ENCODE measurements at places on chromosomes 4 and X.
A peak's percentile ranks its signal among the peaks of the same experiment; 100 is the strongest.

- DNase-seq = peak; percentile 79
These were observed 458.1 kb downstream of the STIM2 start for GRCh38 chr4:27318740-27319139.

- no peak for DNase-seq
These were observed 68.7 kb downstream of the PAK3 start for GRCh38 chrX:111164728-111165127.

- no peak for DNase-seq
These were observed 7.3 kb downstream of the TAB3 start for GRCh38 chrX:30881797-30882196.

DNA sequence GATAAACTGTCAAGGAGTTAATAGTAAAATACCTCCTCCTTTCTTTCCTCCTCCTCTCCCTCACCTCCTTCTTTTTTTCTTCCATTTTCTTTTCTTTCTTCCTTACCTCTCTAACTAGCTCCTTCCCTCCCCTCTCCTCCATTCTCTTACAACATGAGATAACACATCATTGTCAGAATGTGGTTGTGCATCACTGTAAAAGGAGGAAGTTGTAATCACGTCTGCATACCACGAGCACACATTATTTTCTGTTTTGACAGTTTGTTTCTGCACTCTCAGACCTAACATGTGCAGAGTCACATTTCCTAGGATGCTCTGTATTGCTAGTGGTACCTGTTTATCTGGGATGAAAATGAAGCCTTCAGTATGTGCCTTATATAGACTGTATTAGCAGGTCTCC is 9.1 kb downstream of the SLIT2 start:
- no peak for DNase-seq

- DNase-seq = no peak
These were observed 158.1 kb downstream of the ATP10D start for GRCh38 chr4:47642985-47643760.

GRCh38 chr4:157527954-157528353 is 307.4 kb downstream of the GRIA2 start:
- DNase-seq = no peak

- DNase-seq = no peak
These were observed 275.5 kb downstream of the PPARGC1A start for GRCh38 chr4:23614284-23614892.

DNA sequence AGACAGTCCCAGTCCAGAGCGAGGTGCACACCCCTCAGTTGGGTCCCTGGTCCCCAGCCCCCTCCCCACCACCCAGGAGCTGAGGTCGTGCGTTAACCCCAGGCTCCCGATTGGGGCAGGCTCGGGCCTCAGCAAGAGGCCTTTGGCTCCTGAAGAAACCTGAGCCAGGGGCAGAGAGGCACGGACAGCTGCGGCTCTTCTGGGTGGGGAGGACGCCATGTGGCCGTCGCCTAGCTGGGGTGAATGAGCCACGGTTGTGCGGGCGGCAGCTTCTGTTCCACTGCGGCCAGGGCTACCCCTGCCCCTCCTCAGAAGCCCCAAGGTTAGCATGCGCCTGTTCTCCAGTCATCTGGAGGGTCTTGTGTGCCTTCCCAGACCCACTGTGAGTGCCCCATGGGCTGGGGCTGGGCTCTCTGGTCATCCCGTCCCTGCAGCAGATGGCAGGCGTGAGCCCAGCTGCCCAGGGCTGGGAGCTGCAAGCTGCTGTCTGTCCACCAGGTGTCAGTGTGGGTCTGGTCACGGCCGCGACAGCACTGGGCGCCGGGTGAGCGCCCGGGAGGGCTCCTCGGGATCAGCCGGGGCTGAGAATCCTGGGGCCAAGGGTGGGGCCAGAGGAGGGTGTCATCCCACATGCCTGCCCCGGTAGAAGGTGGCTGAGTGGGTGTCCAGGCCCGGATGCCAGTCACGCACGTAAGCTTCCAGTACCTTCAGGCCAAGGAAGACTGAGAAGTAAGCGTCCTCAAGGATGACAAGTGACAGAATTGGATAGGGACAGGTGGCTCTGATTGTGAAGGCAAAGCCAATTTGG is 21.9 kb downstream of the ATP2B3 start:
- peak; percentile 76 for DNase-seq

GRCh38 chr4:148057516-148057915 is 325.6 kb downstream of the ARHGAP10 start:
- DNase-seq = no peak

- DNase-seq = no peak
These were observed 7.2 kb downstream of the GNRHR start for GRCh38 chr4:67746797-67747495.

All from WTC11 (cell line).